H54 (cell line): ENCODE measurements at places on chromosomes 7 and 10.

DNA sequence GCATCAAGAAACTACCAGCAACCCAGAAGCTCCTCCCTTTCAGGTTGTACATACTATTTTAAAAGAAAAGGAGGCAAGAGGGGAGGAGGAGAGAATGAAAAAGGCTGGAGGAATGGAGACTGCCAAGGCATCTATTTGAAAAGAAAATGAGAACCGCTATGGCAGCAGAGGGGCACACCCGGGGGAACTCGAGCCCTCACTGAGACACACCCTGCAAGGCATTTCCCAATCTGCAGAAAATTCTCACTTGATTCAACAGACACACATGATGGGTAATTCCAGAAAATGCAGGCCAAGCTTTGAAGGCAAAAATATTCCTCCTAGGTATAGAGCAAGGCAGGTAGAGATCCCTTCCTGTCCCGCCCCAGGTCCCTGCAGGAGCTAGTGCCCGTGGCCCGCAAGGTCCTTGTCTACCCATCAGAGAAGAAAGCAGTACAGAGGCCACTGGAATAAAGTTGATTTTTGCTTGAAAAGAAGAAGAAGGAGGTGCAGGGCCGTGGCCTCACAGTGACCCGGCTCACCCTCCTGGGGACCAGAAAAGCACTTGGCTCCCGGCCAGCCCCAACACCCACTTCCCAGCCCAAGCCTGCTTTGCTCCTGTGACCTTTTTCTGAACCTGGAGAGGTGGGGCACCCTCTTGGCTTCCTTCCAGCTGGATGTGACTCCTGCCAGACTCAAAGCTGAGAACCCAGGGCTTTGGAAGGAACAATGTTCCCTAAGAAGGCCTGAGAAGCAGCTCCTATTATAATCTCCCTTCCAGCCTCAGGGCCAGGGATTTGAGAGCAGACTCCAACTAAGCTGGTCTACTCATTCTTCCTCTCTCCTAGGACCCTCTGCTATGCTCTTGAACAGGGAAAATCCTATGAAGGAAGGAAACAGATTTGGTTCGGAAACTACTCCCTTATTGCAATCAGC is 6.2 kb upstream of the PIK3CG start:
- no peak for DNase-seq

DNA sequence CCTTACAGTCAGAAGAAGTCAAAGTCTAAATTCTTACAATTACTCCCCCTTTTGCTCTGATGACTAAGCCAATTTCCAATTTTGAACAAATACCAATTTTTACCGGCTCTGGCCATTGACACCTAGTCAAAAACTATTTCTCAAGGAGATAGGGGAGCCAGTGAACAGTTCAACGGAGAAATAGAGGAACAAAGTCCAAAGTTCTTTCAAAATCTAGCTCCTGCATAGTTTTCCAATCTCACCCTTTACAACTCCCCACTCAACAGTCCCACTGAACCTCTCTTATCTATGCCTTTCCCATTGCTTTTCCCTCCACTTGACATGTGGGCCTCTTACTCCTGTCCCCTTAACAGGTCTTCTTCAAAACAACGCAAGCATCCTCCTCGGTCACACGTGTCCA is 192.9 kb downstream of the DOCK4 start:
- no peak for DNase-seq

DNA sequence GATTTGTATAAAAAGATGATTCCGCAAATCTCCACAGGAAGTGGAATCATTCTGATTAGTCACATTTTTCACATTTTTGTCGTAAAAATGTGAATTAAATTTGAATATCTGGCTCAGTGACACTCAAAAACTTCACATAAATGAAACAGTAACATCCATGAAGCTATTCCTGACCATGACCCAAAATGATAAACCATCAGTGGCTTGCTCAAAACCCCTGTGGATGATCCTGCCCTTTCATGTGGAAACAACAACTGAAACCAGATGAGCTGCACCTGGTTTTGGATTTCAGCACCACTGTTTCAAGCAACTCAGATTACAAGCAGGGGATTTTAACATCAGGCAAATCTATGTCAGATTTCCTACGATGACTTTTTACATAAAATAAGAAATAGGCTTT is 80.3 kb downstream of the AMPH start:
- DNase-seq, result no peak

GRCh38 chr10:129788215-129788614 is 175.9 kb downstream of the EBF3 start:
- no peak for DNase-seq

DNA sequence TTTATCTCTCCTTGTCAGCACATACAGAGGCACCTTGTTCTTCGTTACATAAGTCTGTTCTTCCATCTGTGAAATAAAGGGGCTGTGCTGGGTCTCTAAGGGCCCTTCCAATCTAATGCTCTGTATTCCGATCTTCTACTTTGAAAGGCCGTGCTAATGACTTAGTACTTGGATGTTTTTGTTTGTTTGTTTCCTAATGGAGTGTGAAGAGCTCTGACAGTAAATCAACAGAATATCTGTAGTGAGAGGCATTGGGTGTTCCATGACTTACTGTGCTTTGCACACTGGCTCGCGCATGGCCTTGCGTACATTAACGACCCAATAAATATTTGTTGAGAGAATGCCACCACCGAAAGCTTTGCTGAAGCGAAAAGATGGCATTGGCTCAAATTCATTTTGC is 162.1 kb downstream of the CHN2 start:
- no peak for DNase-seq

- DNase-seq, result peak; percentile 11
Measured at GRCh38 chr10:125448596-125448995, 234.4 kb downstream of the TEX36 start.
